ENCODE measurements at places on chromosomes 1 and 21. TPM values are rescaled to one million over a fixed set of nuclear protein-coding genes. Genes with fewer than 3 reads are reported as not detected.
A peak's percentile ranks its signal among the peaks of the same experiment; 100 is the strongest.

Gene CHIA
- not detected for total RNA-seq

Gene PTPRF
- 33.9 TPM for total RNA-seq

Gene TMPRSS15
- not detected for total RNA-seq

Gene C1orf167
- total RNA-seq, result 0.14 TPM

DNA sequence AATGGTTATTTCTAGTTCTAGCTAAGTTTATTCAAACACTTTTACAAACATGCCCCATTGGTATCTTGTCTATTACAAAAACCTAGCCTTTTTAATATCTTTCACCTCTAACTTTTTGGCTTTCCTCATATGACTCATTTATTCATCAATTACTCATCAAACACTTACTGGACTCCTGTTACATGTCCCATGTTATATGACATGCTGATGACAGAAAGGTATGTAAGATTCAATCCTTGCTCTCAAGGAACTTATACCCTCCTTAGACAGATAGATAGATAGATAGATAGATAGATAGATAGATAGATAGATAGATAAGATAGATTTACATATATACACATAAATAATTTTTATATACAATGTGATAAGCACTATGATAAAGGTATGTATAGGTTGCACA, 33.9 kb upstream of the INSL5 start:
- H3K27ac ChIP-seq, result no peak overlapping the region
- no peak overlapping the region for H3K4me3 ChIP-seq
- H3K27me3 ChIP-seq, result no peaks in the 10 kb centered on the region
- H3K4me1 ChIP-seq, result peaks cover 4% of the 10 kb centered on the region
- DNase-seq, result no peak

Gene FAM177B
- total RNA-seq, result not detected

DNA sequence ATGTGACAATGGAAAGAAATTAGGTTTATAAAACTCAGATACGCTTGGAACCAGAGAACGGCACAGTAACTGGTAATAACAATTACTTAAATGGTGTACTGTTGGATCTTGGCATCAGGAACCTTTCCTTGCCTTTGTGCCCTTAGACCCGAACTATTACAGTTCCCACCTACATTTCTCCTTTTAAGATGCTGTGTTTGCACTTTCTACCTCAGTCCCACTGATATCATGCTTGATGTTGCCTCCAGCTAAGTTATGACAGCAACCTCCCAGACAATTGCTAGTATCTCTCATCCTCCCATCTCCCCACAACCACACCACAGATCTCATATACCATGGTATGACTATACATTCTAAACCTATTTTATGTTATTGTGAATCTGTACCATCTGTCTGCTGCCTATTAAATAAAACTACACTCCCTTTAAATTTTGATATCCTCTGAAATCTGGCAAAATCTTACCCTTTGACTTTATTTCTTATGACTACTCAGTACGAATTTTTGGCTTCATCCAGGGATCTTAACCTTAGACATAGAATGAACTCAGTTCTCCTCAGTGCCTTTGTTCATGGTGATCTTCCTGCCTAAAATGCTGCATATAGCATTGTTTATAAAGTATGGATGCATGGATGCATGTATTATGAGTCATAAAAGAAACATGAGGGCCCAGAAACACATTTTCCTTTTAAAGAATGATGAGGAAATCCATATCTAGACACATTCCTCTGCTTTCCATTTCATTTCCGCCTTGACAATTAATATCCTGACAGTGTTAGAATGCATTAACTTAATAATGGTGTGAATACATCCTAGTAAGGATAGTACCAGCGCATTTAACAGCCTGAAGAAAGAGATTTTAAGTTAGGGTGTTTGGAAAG, 64.1 kb downstream of the LRRC8D start:
- H3K4me3 ChIP-seq, result no peak overlapping the region
- peaks cover 5% of the 10 kb centered on the region for H3K4me1 ChIP-seq
- H3K36me3 ChIP-seq, result no peaks in the 10 kb centered on the region

GRCh38 chr1:32208891-32209328, at the start of gene DCDC2B:
Gene DCDC2B (plus strand): TSS chr1:32209089. CDS start chr1:32209094, 5 bp downstream.
- H3K27me3 ChIP-seq, result no peaks in the 10 kb centered on the region
- no peak within 1 kb of the TSS for H3K27ac ChIP-seq
- H3K36me3 ChIP-seq, result peaks cover 1% of the 10 kb centered on the region
- H3K4me3 ChIP-seq, result no peak within 1 kb of the TSS
- DNase-seq, result peak; percentile 51

Gene PGBD5
- total RNA-seq, result 0.32 TPM

DNA sequence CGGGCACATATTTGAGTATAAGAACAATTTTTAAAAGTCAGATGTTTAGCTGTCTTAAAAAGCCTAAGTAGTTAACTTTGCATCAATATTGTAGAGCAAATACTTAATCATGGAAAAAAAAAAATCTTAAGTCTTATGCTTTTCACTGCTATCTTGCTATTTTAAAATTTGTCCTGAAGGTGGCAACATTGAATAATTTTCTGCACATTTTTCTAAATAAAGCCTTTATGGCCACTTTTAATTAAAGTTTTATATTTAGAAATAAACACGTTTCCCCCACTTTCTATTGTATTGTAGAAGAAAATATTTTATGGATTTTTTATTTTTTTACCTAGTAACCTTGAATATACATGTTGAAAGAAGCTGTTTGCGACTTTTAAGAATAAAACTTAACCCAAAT, 198.8 kb downstream of the AMY1C start:
- DNase-seq, result peak; percentile 2
- H3K27ac ChIP-seq, result no peak overlapping the region
- H3K27me3 ChIP-seq, result no peaks in the 10 kb centered on the region
- H3K4me1 ChIP-seq, result no peaks in the 10 kb centered on the region

GRCh38 chr1:203636291-203636690, 9.7 kb downstream of the ATP2B4 start:
- H3K27me3 ChIP-seq, result peaks cover 12% of the 10 kb centered on the region
- peaks cover 5% of the 10 kb centered on the region for H3K4me1 ChIP-seq
- H3K36me3 ChIP-seq, result no peaks in the 10 kb centered on the region
- no peak for DNase-seq
- no peak overlapping the region for H3K4me3 ChIP-seq

DNA sequence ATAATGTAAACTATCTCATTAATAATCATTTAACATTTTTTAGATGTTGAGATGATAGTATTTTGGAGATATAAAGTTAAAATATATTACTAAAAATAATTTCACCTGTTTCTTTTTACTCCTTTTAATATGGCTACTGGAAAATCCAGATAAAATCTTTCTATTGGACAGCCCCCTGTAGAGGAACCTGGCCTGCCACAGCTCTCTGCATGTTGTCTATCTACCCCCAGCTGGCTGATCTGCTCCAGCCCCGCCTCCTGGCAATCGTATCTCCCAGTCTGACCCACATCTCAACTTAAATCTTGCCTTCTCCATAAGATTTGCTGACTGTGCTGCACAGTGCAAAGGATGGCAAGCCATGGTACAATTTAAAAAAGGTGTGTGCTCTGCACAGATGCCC, 182.8 kb downstream of the SIPA1L2 start:
- no peak overlapping the region for H3K27ac ChIP-seq
- peaks cover 28% of the 10 kb centered on the region for H3K36me3 ChIP-seq
- peaks cover 2% of the 10 kb centered on the region for H3K4me1 ChIP-seq
- H3K4me3 ChIP-seq, result no peak overlapping the region
- DNase-seq, result no peak

Gene SPRR2A
- not detected for total RNA-seq

DNA sequence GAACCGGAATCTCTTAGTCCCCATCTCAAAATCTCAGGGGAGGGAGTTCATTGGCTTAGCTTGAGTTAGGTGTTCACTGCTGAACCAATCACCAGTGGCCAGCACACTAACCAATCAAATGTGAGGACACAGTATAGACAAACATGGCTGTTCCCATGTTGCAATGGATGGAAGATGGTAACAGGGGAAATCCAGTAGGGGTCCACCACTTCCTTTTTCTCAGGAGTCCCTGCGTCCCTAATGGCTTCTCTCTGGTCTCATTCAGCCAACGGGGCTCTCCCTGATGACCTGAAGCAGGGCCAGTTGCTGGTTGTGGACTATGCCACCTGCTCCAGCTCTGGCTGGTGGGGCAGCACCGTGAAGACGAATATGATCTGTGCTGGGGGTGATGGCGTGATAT, 9.7 kb downstream of the CELA2B start:
- no peak overlapping the region for H3K27ac ChIP-seq
- no peak for DNase-seq
- no peak overlapping the region for H3K4me3 ChIP-seq

DNA sequence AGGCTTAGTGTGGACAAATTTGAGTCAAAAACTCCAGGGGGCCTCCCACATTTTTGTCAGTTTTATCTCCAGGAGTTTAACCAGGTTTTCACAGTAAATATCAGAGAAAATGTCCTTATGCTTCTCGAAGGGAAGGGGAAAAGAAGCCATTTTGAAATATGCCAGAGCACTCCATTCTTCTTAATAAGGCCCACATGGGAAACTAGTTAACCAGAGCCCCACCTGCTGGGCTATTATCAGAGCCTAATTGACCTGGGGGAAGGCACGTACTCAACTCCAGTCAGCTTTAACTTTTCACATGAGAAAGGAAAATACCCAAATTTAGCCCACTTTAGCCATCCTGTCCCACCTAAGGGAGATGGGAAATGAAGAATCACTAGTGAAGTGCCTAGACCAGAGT, 296.3 kb downstream of the PTBP2 start:
- H3K27me3 ChIP-seq, result no peaks in the 10 kb centered on the region
- H3K4me1 ChIP-seq, result no peaks in the 10 kb centered on the region
- peak overlapping the region; percentile 67 for H3K27ac ChIP-seq
- no peaks in the 10 kb centered on the region for H3K36me3 ChIP-seq
- no peak overlapping the region for H3K4me3 ChIP-seq

Gene POU3F1
- total RNA-seq, result 0.30 TPM

- H3K36me3 ChIP-seq, result no peaks in the 10 kb centered on the region
- H3K4me1 ChIP-seq, result no peaks in the 10 kb centered on the region
- DNase-seq, result no peak
Measured at GRCh38 chr1:169288011-169288414, 79.6 kb downstream of the NME7 start.

DNA sequence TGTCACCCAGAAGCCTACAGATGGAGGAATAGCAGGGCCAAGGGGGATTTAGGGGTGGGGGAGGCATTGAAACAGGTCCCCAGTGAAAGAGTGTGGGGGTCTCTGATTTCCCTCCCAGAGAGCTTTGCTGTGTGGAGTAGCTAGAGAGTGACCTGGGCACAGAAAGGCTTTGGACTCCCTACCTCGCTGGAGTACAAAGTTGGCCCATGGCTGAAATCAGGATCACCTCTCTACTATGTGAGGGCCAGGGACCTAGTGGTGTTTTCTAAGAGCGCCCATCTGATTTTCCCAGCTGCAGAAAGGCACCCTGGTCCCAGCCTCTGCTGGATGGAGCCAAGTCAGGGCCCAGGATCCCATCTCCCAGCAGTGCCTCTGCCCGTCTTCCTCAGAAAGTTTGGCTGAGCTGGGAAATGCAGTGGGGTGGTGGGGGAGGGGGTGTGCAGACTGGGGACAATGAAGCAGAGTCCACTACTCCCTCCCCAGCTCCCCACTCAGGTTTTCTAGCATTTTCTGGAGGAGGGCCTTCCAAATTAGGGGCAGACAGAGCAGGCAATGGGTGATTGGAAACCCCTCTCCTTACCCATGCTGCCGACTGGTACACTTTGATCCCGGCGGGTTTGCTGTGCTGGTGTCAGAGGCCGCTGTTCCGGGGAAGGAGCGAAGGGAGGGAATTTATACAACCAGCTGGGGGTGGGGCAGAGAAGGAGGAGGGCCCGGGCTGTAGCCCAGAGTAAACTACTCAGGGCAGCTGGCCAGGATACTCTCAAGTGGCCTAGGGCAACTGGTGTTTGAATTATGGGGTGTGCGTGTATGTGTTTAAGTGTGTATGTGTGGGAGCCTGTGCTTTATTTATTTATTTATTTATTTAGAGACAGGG, at the start of gene SELENBP1:
Gene SELENBP1 (minus strand): TSS at position 648 of the 877 bp plus-strand sequence. CDS start 64 bp downstream, at position 584.
- DNase-seq, result peak; percentile 76
- H3K4me3 ChIP-seq, result peak within 1 kb of the TSS; percentile 38
- H3K36me3 ChIP-seq, result no peaks in the 10 kb centered on the region
- H3K4me1 ChIP-seq, result peaks cover 19% of the 10 kb centered on the region
- peak within 1 kb of the TSS; percentile 68 for H3K27ac ChIP-seq

Gene MANEAL
- 5.4 TPM for total RNA-seq

DNA sequence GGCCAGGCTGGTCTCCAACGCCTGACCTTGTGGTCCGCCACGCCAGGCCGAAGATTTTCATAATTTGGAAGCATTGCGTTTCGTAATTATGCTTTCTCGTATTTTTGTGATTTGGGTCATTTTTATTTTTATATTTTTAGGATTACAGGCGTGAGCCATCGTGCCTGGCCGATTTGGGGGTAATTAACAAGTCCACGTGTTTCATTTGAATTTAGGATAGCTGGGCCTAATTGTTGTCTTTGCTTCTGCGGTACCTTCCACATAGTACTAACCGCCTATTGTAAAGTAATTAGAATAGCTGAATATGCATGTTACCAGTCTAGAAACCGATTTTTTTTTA, 1.0 kb downstream of the RCC1 start:
- H3K4me3 ChIP-seq, result peak overlapping the region; percentile 79
- H3K4me1 ChIP-seq, result peaks cover 4% of the 10 kb centered on the region
- H3K27me3 ChIP-seq, result no peaks in the 10 kb centered on the region

Gene RBBP5
- total RNA-seq, result 12.4 TPM

GRCh38 chr1:152108882-152109222, 6.4 kb downstream of the TCHH start:
- H3K4me1 ChIP-seq, result no peaks in the 10 kb centered on the region
- DNase-seq, result no peak
- no peaks in the 10 kb centered on the region for H3K36me3 ChIP-seq
- no peak overlapping the region for H3K27ac ChIP-seq
- peaks cover 76% of the 10 kb centered on the region for H3K27me3 ChIP-seq

- no peaks in the 10 kb centered on the region for H3K4me1 ChIP-seq
- no peaks in the 10 kb centered on the region for H3K27me3 ChIP-seq
- no peaks in the 10 kb centered on the region for H3K36me3 ChIP-seq
- DNase-seq, result no peak
- no peak overlapping the region for H3K27ac ChIP-seq
Measured at GRCh38 chr1:211335522-211336157, 9.0 kb downstream of the TRAF5 start.

Gene AGMAT
- total RNA-seq, result 0.70 TPM

Gene ATAD3C
- 0.28 TPM for total RNA-seq

DNA sequence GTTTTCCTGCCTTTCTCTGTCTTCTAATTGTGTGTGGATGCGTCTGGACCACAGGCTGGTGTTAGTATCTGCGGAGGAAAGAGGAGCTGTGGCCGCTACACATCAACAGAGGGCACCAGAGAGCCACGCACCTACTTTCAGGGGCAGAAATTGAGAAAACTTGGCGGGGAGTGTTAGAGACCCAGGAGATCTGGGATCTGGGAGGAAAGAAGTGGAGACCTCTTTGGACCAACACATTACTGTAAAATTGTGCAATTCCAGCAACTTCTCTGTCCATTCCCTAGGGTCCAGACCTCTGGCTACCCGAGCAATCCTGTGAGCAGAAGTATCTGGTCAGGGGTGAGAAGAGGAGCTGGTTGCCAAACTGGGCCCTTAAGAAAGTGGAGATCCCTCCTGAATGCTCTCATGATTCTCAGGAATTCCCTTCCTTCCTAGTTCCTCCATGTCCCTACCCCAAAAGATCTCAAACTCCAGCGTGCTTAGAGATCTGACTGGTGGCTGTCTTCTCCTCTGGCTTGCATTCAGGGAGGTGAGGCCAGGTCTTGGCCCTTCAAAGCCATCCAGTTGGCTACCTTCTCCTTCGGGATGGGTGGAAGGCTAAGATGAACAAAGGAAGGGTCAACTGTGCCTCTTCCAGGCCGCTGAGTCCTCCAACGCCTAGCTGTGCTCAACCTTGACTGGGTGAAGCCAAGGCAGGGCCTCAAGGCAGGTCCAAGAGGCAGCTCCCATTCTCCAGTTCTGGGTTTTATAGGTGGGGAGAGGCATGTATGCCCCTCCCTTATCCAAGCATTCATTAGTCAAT, 1.2 kb upstream of the KIRREL1 start:
- peaks cover 11% of the 10 kb centered on the region for H3K4me1 ChIP-seq
- no peak overlapping the region for H3K4me3 ChIP-seq
- DNase-seq, result peak; percentile 78
- H3K27me3 ChIP-seq, result no peaks in the 10 kb centered on the region

All from cardiac muscle cell (in vitro differentiated cells and primary cell).